Activated effector memory CD4-positive, alpha-beta T cell treated with Interleukin-2 at 50 U/mL for 16 hours (primary cell): ENCODE measurements at places on chromosomes 2 and 18.

GRCh38 chr2:52884761-52885352, 882.7 kb upstream of the CHAC2 start:
- no peak for DNase-seq

- DNase-seq, result no peak
These were observed 243.1 kb upstream of the SETBP1 start for GRCh38 chr18:44437603-44438002.

DNA sequence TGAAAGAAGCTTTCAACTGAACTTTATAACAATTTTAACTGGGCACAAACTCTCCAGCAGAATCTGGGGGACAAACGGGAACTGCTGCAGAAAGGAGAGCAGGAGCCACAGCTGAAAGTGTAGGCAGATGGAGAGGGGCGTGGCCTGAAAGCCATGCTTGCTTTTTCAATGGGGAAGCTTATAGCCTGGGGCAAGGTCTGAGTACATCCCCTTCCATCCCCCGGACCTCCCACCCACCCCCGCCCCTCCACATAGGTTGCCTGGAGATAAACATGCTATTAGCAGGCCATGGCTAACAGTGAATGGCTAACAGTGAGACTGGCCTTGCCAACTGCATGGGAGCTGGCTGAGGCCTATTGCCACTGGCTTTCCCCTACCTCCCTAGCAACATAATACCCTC, 317.9 kb upstream of the TANK start:
- DNase-seq, result no peak

DNA sequence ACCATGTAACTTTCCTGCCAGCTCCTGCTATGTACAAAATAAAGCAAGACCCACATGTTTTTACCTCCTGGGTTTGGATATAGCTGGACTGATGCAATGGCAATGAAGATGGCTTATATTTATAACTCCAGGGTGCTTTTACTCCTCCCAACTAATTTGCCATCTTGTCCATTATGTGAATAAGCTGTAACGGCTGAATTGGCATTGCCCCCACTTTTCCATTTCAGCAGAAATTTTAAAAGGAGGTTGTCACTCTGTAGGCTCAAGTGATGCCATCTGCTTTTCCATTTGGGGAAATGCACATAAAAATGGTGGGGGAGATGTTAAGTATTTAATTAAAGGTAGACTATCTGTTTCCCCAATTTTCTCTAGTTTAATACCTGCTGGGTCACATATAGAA, 345.5 kb downstream of the ERBB4 start:
- DNase-seq, result no peak

DNA sequence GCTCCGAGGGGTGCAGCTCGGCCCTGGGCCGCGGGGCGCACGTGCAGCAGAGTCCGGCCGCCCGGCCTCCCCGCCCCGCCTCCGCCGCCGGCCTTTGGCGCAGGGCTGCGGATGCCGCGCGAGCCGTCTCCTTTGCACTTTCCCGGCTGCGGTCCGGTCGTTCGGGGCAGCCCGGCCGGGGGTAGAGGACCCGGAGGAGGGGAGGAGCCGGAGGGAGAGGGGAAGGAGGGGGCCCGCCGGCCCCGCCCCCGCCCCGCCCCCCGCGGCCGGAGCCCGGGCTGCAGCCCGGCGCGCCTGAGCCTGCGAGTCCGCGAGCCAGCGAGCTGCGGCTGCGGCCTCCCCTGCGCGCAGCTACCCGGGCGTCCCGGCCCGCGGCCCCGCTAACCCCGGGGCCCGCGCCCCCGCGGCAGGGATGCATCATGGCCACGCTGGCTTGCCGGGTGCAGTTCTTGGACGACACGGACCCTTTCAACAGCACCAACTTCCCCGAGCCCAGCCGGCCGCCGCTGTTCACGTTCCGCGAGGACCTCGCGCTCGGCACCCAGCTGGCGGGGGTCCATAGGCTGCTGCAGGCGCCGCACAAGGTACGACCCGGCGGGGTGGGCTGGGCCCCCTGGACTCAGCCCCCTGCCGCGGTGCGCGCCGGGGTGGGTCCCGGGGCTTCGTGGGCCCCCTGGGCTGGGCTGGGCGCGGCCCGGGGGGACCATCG, at the start of gene FHOD3:
Gene FHOD3 (plus strand): TSS at position 297 of the 709 bp plus-strand sequence. CDS start 123 bp downstream, at position 420.
- DNase-seq, result no peak

- DNase-seq, result no peak
These were observed 488.5 kb upstream of the NRP2 start for GRCh38 chr2:205193836-205194228.

GRCh38 chr18:48060970-48061369, 130.5 kb upstream of the SMAD2 start:
- DNase-seq, result no peak

- no peak for DNase-seq
These were observed 69.9 kb downstream of the CYP26B1 start for GRCh38 chr2:72077702-72078169.

DNA sequence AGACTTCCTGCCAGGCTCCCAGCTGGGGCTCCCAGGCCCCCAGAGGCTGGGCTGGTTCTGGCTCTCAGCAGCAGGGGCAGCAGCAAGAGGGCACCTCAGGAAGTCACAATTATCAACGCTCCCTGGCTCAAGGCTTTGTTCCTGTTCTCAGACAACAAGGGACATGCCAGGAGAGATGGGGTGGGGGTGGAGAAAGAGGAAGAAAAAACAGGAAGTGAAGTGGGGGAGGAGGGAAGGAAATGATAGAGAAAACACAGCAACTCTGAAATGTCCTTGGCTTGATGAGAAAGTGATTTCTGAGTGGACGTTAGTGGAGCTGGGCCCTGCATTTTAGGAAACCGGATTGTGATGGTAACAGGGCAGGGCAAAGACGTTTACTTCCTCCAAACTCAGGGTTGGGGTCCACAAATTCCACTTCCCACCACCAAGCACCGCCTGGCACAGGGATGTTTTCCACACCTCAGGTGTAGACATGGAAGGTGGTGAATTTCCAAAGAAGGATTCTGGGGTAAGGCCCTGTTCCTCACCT, 40.4 kb downstream of the CYRIA start:
- no peak for DNase-seq

- DNase-seq, result no peak
These were observed 30.4 kb upstream of the SEMA4C start for GRCh38 chr2:96900237-96900636.

DNA sequence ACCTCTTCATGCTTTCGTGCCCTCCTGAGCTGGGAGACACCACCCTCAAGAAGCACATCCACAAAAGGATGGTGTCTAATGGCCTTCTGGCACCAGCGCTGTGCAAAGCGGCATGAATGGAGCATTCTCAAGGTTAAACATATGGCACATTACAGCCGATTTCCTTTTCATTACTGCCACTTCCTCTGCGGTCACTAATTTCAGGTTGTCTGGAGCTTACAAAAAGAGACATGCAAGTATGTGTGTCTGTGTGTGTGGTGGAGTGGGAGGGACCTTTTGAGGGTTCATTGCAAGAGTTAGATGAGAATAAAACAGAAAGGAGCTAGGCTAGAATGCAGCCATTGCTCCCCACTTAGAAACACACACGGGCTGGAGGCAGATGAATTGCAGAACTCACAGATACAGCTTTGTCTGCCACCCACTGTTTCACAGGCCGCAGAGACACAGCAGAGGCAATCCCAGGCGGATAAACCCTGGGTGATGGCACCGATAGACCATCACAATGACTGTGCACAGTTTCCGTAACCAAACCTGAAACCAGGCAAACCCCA, 76.0 kb downstream of the TGIF1 start:
- DNase-seq, result peak; percentile 8

DNA sequence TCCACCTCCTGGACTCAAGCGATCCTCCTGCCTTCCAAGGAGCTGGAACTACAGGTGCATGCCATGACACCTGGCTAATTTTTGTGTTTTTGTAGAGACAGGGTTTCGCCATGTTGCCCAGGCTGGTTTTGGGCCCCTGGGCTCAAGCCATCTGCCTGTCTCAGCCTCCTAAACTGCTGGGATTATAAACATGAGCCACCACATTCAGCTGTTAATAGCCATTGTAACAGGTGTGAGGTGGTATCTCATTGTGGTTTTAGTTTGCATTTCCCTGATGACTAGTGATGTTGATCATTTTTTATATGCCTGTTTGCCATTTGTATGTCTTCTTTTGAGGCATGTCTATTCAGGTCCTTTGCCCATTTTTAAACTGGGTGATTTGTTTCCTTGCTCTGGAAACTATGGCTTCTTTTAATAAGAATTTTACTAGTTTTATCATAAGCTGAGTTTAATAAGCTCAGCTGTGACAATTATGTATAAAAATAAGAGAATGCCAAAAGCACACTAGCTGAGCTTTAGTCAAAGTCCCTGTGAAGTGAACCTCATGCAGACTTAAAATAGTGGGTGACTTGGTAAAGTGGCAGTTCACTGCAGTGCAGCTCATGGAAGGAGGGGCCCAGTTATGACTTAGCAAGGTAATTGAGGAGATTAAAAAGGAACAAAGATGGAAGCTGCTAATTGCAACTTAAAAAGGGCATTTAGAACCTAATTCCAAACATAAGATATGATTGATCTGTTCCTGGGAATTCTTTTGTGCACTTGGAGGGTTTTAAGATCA, 465.1 kb downstream of the TGIF1 start:
- DNase-seq, result no peak

- no peak for DNase-seq
These were observed 131.5 kb downstream of the PRKCE start for GRCh38 chr2:45782986-45783385.

DNA sequence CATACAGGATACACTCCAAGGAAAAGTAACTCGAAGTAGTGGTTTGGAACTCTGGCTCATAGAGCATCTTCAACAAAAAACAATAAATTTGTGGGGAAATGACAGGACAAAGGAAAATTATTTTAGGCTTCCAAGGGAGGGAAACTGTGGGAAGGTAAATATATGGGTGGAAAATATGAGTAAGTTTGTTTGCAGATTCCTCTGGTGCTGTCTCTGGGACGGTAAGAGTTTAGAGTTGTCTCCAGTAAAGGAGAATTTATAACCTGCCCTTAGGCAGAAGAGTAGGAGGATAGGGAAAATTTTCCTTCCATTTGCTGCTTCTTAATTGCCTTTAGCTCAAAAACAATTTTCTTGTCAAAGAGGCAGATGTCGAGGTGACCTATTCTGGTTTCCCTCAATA, 19.3 kb downstream of the HNMT start:
- no peak for DNase-seq
